ENCODE measurements at places on chromosomes 4 and X. TPM values are rescaled to one million over a fixed set of nuclear protein-coding genes. Genes with fewer than 3 reads are reported as not detected.

- DNase-seq, result no peak
Measured at GRCh38 chr4:95508421-95508820, 40.4 kb downstream of the UNC5C start.

GRCh38 chrX:153055871-153056749 lies at the start of gene PNMA3:
PNMA3 (plus strand) TSS chrX:153056470; CDS start chrX:153057056, 586 bp downstream.
- DNase-seq, result peak; percentile 3

DNA sequence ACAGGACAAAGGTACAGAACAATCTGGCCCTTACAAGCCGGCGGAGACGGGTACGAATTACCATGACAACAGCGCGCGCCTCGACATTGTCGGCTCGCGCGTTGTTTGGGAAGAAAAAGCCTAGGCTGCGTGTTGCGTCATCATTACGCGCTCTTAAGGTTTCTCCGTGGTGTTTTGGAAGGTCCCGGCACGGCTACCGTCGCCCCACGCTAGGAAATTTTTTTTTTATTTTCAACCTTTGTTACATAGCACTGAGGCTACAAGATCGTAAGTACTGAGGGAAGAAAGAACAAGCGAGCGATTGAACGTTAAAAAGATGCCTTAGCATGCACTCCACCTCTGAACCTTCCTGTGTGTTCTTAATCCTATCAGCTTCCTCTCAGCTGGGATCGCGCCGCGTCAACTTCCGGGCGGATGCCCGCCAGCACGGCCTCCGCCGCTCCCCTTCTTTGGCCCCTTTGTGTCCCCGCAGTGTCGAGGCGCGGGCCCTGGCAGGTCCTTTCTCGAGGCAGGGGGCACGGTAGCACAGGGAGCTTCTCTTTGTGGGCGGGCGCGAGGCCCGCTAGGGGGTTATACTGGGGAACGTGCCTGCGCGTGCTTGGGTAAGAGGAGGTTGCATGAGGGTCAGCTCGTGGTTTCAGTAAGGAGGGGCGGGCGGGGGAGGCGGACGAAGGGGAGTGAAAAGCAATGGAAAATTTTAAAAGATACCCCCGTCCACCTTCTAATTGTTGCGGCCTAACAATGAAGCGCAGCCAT lies at the start of gene SMARCAD1:
Gene SMARCAD1 (plus strand): TSS at position 397 of the 756 bp plus-strand sequence. CDS start 530 bp downstream, outside the sequence.
- peak; percentile 97 for DNase-seq

DNA sequence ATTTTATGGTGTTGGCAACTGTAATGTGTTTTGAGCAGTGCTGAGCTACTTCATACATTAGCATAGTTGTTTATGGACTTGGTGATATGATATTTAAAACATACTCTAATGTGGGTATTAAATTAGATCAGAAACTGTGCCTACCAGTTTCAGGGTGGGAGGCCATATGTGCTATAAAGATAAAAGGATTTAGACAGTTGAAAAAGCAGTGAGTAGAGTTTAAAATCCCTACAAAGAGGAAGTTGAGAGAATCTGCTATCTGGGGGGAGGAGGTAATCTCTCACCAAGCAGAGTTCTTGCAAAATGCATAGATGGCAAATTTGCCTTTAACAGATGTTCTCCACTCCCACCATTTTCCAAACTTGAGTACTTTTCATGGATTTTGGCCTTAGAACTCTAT lies 154.5 kb downstream of the SPOCK3 start:
- DNase-seq, result no peak

GRCh38 chrX:8913655-8914409 lies 112.6 kb upstream of the FAM9A start:
- DNase-seq, result peak; percentile 42

- no peak for DNase-seq
Measured at GRCh38 chrX:66684196-66684595, 45.3 kb upstream of the EDA2R start.

DNA sequence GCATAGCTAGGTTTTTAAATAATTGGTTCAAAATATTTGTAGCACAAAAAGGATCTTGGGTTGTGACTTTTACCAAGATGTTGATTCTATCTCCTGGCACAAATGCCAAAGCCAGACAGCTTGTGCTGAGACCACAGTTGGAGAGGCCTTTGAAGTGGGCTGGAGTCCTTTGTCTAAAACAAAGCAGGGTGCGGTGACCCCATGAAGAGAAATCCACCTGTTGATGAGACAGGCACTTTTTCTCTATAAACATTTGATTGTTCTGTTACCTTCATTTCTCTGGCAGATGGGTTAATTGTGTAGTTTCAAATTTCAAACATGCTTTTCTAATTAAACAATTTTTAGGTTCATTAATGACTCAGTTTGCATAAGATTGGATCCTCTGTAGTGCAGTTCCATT lies 56.7 kb downstream of the STOX2 start:
- DNase-seq, result no peak

GRCh38 chr4:85993641-85994040 lies 366.2 kb downstream of the MAPK10 start:
- no peak for DNase-seq

- no peak for DNase-seq
Measured at GRCh38 chrX:118373538-118373937, 27.6 kb downstream of the WDR44 start.

GRCh38 chrX:95764972-95765451 lies 919.6 kb upstream of the DIAPH2 start:
- peak; percentile 47 for DNase-seq

- no peak for DNase-seq
Measured at GRCh38 chr4:7429069-7429416, 5.7 kb downstream of the PSAPL1 start.

DNA sequence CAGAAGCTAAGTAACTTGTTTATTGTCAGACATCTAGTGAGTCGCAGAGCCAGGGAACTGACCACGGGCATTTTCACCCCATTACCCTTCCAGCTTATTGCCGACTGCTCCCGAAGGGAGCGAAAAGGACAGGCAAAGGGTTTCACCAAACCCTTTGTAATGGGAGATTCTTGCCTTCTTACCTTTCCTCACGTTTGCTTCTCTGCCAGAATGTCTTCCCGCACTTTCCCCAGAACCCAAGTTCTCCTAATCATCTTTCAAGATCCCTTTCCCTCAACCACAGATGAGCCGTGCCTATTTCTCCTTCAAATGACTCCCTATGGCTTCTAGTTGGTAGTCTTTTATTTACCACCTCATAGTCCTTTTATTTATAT lies 520 bp upstream of the SRP72 start:
- no peak for DNase-seq

DNA sequence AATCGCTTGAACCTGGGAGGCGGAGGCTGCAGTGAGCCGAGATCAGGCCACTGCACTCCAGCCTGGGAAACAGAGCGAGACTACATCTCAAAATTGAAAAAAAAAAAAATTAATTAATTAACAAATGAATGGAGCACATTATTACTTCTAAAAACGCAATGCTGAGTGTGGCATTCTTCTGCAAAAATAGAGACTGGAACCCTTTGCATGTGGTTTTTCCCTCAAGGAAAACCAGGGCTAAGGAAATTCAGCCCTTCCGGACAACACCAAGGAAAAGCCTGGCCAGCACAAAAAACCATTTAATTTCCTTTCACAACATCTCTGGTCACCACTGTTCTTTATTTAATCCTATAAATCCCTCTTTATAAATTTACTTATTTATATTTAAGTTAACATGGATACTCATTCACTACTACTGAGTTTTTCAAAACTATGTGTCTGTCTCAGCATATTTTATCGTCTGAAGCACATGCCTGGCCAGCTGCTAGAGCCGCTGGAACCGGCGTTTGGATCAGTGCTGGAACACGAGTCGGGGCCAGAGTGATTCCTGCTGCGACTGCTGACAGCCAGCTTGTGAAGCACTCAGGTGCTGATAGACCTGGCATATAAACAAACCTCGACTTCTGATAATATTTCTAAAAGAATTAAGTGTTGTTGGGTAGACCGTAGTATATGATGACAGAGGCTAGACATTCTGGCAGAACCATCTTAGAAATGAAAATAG lies 84.5 kb upstream of the WWC2 start:
- peak; percentile 21 for DNase-seq

- DNase-seq, result no peak
Measured at GRCh38 chrX:154540897-154541535, 5.6 kb downstream of the G6PD start.

DNA sequence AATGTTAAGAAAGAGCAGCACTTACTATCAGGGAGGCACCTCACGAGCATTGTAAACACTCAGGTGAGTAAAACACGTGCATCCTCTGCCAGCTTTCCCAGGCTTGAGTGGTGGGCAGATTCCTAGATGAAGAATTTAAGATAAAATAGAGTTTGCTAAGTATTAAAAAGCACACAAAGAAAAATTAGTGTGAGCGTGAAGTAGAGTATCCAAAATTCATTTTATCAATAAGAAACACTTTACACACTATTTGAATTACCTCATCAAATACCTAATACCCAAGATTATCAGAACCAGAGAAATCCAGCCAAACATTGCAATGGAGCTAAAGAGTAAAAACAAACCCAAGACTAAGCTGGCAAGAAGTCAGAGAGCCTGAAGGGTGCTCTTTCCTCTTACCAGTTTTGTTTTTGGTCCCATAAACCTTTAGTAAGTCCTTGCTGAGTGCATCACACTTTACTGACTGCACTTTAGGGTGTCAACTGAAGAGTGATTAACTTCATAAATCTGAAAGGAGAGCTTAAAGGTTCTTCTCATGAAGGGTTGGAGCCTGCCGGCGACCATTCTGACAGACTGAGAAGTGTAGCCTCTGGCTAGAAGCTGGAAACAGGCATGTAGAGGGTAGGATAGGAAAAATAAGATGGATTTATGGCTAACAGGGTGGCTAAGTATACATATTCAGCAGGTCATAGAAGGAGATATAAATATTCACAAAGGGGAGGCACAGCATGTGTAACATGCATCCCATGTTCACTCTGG lies 151.1 kb downstream of the SLC7A11 start:
- DNase-seq, result no peak

GRCh38 chrX:41386222-41386990 lies 52.4 kb downstream of the DDX3X start:
- DNase-seq, result no peak

DNA sequence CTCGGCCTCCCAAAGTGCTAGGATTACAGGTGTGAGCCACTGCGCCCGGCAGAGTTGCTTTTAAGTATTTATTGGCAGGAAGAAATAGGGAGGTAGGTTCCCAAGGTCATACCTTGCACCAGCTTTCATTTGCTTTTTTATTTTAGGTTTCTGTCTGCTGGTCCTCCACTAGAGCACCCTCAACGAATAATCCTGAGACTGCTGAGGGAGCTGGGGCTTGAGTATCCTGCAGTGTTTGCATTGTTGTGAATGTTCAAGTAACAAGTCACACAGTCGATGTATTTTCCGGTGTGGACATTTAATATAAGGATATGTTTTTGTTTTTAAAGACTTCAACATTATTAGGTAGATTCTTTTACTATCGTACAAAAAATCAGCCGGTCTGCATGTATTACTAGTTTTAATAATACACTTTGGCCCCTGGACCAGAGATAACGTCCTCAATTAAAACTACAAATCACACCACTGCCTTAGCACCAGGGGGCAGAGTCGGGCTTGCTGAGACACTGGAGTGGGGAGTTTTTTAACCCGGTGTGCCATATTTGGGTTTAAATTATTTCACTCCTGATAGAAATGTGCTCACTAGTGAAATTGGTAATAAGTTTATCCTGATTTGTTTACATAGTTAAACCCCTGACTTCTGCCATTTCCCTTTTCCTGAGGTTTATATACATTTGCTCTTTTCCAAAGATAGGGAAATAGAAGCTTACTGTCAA lies 11.6 kb downstream of the SMIM20 start:
- DNase-seq, result no peak

DNA sequence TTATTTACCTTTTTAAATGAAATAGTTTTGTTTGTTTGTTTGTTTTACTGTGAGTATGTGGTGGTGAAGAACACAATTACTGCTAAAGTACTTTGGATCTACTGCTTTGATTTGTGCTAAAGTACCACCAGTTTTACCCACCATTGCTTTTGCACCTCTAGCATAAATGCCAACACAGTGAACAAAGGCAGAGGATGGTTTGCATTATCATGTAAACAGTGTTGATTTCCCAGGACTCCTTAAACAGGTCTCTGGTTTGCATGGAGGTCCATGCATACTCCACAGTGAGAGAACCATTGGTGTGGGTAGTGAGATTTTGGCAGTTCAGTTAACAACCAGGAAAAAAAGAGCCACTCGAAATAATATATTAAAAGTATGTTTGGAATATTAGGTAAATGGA lies 11.0 kb downstream of the FAT4 start:
- no peak for DNase-seq

GRCh38 chr4:123876671-123877101 lies 480.1 kb downstream of the SPRY1 start:
- no peak for DNase-seq

DNA sequence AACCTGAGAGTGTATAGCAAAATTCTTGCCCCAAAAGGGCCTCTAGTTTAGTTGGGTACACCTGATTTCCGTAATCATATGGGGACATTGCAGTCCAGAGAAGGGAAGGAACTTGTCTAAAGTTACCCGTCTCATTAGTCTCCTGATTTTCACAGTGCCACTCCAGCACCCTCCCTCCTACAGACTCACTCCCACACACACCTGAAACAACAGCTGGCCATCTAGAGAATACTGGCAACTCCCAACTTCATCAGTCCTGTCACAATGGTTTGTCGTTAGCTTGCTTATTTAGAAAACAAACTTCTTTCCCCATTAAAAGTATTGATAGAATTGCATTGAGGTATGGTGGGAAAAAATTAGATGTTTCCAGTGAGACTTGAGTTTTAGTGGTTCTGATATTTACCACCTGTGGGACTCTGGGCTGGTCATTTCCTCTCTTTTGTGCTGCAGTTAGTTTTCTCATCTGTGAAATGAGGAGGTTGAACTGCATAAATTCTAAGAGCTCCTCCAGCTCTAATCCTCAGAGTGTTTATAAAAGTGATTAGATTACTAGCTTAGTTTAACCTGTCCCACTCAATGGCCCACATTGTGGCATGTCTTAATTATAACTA lies 1.7 kb downstream of the IL13RA1 start:
- DNase-seq, result no peak

DNA sequence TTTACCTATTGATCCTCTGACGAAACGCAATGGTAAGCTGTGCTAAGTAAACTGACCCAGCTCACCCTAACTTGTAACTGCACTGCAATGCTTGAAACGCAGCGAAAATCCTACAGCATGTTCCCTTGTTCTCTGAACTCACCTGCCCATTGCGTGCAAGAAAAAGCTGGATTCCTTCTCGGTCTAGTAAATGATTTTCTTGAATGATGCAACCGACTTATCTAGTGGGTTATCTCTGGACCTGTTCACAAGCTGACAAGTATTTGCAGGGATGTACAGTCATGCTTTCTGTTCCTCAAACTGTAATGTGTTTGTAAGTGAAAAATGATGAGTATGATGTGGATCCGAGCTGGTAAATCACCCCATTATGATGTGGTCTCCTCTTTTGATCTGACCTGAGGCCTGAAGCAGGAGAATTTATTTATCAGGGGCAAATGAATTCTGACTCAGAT lies 140.1 kb downstream of the BTC start:
- DNase-seq, result no peak

TMEM31 gene
- 2.0 TPM for polyA plus RNA-seq

MSX1 gene
- polyA plus RNA-seq, result 2.2 TPM

PRSS48 gene
- polyA plus RNA-seq, result not detected

ZNF157 gene
- 0.84 TPM for polyA plus RNA-seq

RFC1 gene
- 81.9 TPM for polyA plus RNA-seq

USP17L12 gene
- not detected for polyA plus RNA-seq

ZDHHC15 gene
- 7.8 TPM for polyA plus RNA-seq

GAB1 gene
- 97.4 TPM for polyA plus RNA-seq

All from right lung (tissue), 10 donors.